Myocyte (in vitro differentiated cells): ENCODE measurements at places on chromosomes 3 and 15. TPM values are rescaled to one million over a fixed set of nuclear protein-coding genes. Genes with fewer than 3 reads are reported as not detected.

Gene EPHA3
- 0.48 and 0.62 TPM in 2 replicates for total RNA-seq

Gene LIPH
- not detected in 2 replicates for total RNA-seq

Gene CACNA1D
- not detected in 2 replicates for total RNA-seq

Gene RARRES1
- not detected in 2 replicates for total RNA-seq

GRCh38 chr3:8205881-8206280 lies 295.7 kb upstream of the LMCD1 start:
- DNase-seq = no peak

DNA sequence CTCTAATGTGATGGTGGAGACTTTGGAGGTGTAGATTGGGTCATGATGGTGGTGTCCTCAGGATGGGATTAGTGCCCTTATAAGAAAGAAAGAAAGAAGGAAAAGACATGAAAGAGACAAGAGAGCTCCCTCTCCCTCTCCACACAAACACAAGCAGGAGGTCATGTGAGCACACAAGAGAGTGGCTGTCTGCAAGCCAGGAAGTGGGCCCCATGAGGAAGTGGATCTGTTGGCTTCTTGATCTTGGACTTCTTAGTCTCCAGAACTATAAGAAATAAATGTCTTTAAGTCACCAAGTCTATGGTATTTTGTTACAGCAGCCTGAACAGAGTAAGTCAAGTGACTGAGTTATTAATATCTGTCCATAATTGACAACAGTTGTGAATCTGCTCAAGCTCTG lies 17.1 kb downstream of the IQCB1 start:
- no peak for DNase-seq

DNA sequence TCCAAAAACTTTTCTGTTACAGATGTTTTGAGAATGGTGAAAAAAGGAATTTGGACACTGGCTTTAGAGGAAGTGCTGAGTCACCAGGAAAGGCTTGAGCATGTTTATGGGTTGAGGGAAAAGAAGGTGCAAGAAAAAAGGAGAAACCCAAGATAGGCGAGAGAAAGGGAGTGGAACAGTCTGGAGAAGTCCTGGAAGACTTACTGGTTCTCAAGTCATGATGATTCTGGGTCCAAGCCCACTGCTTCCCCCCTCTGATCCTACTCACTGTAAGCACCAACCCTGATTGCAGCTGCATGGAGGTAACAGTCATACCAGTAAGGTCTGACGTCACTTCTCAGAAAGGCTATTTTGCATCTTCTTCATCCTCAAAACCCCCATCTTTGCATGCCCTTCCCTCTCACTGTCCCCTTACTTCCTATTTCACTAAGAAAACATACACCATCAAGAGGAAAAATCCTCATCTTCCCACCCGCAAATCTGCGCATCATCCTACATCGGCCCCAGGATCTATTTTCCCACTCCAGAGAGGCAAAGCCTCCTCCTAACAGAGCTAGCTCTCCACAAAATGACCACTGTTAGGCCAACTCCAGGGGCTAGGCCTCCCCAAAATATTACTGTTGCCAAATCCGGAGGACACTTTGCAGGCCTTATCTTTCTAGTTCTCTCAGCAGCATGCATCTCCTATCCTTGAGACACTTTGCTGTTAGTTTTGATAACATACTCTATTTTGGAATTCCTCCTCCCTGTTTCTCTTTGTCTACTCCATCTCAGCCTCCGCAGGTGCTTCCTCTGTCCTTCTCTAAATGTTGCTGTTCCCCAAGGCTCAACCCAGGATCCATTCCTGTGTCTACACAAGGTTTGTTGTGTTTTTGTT lies 3.2 kb upstream of the ATP13A3 start:
- DNase-seq = no peak

DNA sequence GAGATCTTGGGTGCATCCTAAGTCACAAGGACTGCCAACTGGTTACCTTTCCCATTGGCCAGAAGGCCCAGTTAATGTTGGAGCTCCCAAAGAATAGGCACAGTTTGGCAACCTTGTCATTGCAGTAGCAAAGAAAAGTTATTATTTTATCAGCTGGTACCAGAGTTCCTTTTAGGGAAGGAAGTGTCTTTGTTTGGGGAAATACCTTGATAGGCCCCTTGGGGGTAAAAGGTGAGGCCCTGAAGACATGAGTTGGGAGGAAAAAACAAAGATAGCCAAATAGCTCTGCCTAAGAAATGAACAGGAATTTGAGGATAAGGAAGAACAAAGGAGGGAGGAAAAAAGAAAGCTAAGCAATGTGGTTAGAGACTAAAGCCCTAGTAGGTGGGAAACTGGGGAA lies 85.8 kb downstream of the ANP32A start:
- no peak for DNase-seq
